ENCODE measurements at places on chromosomes 5 and 9.
A peak's percentile ranks its signal among the peaks of the same experiment; 100 is the strongest.

GRCh38 chr5:88659529-88660263 lies 223.3 kb downstream of the MEF2C start:
- no peak for DNase-seq

DNA sequence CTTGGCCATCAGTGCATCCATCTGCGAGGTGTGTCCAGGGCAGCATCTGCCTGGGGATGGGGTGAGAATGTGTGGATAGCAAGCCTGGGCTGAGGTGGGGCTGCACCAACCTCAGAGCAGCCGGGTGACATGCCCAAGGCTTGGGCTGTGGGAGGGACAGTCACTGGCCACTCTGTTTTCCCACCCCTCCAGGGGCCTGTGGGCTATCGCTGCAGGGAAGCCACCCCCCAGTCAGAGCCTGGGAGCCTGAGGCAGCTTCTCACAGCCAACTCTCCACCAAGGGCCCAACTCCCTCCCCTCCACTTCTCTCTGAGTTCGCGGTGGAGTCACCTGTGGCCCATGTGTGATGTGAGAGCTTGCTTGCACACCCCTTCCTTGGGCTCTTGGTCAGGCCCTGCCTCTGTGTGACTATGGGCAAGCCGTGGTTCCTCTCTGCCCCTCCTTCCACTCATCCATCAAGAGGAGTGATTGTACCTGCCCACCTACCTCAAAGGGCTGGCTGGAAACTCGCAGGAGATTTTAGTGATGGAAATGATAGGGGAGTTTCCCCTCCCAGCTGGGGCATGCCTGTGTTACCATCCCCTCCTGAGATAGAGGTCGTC lies 54.8 kb downstream of the DAB2IP start:
- no peak for DNase-seq

DNA sequence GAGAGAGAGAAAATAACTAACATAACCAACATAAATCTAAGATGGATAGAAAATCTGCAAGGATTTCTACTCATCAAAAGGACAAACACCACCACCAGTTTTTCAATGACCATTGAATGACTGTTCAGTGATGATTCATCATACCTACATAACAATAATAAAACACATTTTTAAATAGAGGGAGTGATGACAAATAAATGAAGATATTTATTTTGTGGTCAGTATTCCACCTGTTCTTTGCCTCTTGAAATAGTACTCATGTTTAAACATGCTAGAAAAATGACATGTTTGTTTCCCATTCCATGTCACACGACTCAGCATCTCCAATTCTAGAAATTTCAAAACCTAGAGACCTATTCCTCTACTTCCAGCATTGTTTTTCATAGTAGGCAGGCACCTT lies 34.6 kb upstream of the ADAMTS16 start:
- DNase-seq: no peak

DNA sequence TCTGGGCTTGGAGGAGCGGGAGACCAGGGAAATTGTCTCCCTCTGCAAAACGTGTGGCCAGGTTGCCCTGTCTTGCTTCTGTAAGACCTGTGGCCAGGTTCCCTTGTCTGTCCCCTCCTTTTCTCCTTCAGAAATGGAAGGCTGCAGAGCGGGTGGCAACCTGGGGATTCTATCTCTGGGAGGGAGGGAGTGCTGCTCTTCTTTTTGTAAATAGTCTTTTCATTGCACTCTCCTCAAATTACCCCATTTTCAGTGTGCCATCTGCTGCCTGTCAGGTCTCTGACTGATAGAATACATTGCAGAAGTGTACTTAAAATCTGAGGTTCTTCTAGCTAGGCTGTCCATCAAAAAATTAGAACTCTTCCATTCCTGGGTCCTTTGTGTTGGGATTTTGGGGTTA lies 126.0 kb downstream of the GABRB2 start:
- no peak for DNase-seq

GRCh38 chr5:112757468-112758208 lies 20.0 kb downstream of the APC start:
- peak; percentile 60 for DNase-seq

GRCh38 chr5:74499256-74500050 lies 141.1 kb downstream of the ENC1 start:
- no peak for DNase-seq

- no peak for DNase-seq
Measured at GRCh38 chr5:32059761-32060530, 114.2 kb downstream of the GOLPH3 start.

- peak; percentile 98 for DNase-seq
Measured at GRCh38 chr5:14440582-14441431, 140.8 kb upstream of the OTULINL start.

DNA sequence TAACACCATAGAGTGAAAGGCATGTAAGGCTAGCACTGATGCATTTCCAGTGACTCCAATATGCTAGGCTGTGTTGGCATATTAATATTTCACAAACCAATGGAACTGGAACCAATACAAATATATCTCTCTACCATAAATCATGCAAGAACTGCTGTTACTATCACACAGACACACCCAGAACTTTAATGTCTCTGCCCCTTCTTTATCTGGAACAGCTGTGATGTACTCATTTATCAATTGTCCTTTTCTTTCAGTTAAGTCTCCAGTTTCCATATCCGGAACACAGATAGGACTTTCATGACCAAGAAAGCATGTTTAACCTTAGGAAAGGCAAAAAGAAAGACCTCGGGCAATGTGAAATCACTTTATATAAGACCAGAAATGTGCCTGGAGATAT lies 70.3 kb downstream of the SPTLC1 start:
- DNase-seq: no peak

DNA sequence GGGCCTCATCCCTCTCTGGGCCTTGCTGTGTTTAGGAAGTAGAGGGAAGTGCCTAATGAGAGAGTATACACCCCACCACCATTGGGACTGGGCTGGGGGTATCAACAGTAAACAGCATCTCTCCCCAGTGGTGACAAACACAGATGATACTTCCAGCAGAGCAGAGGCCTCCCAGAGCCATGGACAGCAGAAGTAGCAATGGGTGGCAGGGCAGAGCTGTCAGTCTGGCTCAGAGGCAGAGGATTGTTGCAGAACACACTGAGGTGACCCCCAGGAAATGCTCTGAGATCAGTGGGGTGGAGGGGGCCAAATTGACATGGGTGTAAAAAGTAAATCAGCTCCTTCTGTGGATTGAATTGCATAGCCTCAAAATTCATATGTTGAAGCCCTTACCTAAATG lies 12.1 kb upstream of the P4HA2 start:
- DNase-seq: no peak

- peak; percentile 88 for DNase-seq
Measured at GRCh38 chr9:110443146-110443865, 105.6 kb upstream of the TXNDC8 start.

- DNase-seq: no peak
Measured at GRCh38 chr5:168513861-168514428, 15.2 kb upstream of the FBLL1 start.

DNA sequence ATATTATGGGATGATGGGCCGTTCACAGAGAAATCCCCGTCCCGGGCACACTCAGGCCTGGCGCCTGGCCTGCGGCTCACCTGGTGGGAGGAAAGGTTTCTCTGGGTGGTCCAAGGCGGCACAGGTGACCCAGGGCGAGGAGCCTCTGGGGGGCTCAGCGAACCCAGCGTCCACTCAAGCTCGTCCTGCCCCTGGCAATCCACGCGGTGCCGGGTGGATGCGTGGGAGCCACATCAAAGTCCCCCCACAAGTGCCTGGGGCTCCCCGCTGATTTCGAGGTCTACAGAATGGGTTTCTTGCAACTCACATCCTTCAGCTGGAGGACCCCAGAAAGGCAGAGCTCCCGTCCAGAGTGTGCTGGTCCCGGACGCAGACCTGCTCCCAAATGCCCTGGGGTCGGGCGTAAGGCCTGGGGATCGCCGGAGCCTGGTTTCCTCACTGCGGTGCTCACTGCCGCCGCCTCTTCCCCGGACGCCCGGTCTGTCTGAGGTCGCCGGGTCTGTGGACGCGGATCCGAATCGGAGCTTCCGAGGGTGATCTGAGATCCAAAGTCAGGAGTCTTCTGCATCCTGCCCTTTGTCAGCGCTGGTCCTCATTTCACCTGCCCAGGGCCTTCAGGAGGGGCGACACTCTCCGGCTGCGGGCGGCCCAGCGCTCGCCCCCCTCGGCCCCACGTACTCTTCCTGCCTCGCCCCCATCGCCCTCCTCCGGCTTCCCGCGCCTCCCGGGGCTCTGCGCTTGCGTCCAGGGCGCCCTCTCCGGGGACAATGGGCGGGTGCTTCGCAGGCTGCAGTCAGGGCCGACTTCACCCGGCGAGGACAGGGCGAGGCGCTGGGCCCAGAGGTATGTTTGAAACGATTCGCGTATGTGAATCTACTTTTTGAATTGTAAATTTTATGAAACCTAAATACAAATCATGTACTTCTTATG lies 20.0 kb upstream of the RUFY1 start:
- DNase-seq: peak; percentile 59

DNA sequence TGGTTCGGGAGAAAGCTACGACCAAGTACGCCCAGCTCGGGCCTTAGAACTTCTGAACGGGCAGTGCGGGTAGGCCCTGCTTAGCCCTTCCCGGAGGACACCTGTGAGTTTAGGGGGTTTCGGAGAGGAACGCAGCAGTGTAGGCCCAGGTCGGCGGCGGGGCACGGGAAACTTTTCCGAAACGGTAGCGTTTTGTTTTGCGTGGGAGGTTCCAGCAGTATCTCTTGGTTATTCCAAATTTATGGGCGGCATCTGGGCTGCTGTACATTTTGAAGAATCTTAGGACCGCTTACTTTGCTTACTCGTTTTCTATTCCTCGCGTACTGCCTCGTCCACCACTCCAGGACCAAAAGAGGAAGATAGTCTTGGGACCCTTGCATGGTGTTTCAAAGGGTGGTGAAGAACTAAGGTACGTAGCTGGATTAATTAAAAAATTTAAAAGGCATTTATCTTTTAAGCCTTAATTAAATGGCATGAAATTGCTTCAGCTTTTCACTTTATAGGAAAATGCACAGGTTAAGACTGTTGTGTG lies 492 bp downstream of the TENT2 start:
- no peak for DNase-seq

DNA sequence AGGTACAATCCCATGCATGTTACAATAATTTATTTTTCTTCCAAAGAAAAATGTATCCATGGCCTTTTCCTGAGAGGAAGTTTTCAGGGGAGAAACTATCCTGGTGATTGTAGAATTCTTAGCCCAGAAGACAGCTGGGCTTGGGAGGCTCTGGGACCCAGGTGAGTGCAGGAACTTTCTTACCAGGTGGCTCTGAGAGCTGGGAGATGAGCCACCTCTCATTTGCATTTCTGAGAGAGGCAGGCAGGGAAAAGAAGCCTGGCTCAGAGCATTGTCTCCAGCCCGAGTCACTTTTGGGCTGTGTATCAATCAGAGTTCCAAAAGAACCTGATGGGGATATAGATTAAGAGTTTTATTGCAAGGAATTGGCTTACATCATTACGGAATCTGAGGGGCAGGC lies 52.7 kb downstream of the ALG2 start:
- no peak for DNase-seq

DNA sequence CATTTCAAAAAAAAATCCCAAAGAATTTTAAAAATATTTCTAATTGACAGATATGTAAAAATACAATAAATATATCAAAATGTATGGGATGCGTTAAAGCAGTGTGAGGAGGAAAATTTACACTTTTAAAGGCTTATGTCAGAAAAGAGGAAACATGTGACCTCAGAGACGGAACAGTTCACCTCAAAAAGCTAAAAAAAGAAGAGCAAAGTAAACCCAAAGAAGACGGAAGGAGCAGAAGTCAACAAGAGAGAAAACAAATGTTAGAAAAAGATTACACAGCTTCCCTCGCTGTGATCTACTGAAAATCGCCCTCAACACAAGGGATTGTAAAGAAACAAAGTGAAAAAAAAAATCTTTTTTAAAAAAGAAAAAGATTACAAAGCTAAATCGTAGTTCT lies 186.9 kb downstream of the AUH start:
- DNase-seq: no peak

- no peak for DNase-seq
Measured at GRCh38 chr9:12544700-12545099, 148.5 kb upstream of the TYRP1 start.

- no peak for DNase-seq
Measured at GRCh38 chr9:112035166-112035826, 138.7 kb downstream of the UGCG start.

DNA sequence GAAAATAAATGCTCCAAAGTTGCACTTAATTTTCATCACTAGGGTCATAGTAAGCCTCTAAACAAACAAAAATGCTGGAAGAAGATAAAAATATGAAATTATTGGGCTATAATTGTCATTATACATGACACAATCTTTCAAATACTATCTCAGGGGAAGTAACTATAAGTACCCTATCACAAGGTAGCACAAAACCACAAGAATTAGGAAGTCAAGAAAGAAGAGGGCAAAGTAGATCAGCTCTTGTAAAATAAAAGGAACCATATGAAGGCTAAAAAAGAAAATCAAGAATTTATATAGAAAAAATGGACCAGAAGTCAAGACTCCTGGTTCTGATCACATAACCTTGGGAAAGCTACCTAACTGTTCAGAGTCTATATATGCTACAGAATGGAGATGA lies 48.1 kb downstream of the DIAPH1 start:
- no peak for DNase-seq

GRCh38 chr9:134539586-134540194 lies 101.9 kb upstream of the COL5A1 start:
- DNase-seq: no peak

GRCh38 chr5:141492168-141492885 lies 3.4 kb downstream of the PCDHGC5 start:
- DNase-seq: no peak

DNA sequence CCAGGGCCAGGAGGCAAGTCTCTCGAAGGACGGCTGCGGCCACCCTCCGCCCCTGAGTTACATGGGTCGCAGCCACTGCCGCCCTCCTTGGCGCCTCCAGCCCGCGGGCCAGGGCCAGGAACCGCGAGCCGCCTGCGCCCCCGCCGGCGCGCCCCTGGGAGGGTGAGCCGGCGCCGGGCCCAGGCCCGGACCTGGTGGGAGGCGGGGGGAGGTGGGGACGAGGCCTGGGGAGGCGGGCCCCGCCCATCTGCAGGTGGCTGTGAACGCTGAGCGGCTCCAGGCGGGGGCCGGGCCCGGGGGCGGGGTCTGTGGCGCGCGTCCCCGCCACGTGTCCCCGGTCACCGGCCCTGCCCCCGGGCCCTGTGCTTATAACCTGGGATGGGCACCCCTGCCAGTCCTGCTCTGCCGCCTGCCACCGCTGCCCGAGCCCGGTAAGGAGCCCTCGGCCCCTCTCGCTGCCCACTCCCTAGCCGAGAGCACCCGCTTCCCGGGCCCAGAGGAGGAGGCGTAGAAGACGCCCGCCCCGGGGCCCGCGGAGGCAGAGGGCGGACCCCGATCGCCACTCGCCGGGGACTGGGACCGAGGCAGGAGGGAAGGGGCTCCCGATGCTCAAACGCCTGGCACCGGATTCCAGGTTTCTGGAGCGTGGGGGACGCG lies at the start of gene ASS1:
TSS of gene ASS1 (plus strand) at position 397 of the 657 bp plus-strand sequence. CDS start 7,268 bp downstream, outside the sequence.
- DNase-seq: peak; percentile 51

- DNase-seq: no peak
Measured at GRCh38 chr9:117596678-117597077, 107.5 kb upstream of the TLR4 start.

DNA sequence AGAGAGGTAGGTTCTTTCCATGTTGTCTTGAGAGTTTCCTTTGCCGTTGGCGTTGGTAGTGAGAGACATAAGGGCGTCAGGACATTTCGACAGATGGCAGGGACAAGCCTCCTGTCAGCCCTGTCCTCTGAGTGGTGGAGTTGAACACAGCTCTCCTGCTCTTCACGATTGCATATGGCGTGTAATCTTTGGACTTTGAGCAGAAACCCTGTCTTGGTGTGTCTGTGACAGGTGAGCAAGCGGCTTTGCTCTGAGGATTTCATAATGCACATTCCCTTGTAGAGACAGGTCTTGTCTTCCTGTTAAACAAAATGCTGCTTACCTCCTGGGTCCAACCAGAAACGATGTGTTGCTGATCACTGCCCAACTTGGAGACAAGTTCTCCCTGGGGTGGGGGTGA lies 146.5 kb downstream of the NXNL2 start:
- no peak for DNase-seq
